Brain (organoid and tissue), 16 donors: ENCODE measurements at places on chromosomes 11 and 22.

- DNase-seq = no peak
Measured at GRCh38 chr11:64654958-64655541, 64.0 kb downstream of the SLC22A12 start.

GRCh38 chr11:103648054-103648453 is 388.4 kb upstream of the DDI1 start:
- DNase-seq = no peak

GRCh38 chr11:3954448-3955298 is 99.2 kb downstream of the STIM1 start:
- no peak for DNase-seq

DNA sequence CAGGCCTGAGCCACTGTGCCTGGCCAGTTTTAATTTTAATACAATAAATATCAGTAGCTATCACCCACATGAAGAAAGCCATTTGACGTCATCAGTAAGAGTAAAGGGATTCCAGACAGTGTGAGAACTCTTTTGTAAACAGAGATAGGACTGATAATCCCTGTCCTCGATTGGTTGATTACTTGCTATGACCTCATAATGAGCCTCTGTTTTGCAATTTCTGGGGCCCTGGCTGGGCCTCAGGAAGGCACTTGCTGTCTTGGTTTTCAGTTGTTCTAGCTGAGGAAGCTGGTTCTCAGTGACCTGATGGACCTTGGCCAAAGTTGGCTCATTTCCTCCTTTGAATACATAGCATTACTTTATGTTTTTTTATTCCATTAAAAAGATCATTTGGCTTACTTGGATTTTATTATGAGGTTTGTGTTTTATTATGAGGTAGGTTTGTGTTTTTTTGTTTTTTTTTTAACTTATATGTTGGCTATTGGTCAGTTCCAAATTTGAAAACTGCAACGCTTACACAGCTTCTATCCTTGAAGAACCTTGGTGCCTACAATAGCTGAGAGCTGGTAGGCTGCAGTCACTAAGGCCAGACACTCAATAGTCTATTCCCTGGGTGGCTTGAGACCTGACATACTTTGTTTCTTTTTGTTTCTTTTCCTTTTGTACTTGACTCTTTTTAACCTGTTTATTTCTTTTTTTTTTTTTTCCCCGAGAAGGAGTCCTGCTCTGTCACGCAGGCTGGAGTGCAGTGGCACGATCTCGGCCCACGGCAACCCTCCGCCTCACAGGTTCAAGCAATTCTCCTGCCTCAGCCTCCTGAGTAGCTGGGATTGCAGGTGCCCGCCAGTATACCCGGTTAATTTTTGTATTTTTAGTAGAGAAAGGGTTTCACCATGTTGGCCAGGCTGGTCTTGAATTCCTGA is 20.0 kb downstream of the MARK2 start:
- no peak for DNase-seq

GRCh38 chr22:24519496-24519895 is 24.4 kb downstream of the UPB1 start:
- DNase-seq = no peak

DNA sequence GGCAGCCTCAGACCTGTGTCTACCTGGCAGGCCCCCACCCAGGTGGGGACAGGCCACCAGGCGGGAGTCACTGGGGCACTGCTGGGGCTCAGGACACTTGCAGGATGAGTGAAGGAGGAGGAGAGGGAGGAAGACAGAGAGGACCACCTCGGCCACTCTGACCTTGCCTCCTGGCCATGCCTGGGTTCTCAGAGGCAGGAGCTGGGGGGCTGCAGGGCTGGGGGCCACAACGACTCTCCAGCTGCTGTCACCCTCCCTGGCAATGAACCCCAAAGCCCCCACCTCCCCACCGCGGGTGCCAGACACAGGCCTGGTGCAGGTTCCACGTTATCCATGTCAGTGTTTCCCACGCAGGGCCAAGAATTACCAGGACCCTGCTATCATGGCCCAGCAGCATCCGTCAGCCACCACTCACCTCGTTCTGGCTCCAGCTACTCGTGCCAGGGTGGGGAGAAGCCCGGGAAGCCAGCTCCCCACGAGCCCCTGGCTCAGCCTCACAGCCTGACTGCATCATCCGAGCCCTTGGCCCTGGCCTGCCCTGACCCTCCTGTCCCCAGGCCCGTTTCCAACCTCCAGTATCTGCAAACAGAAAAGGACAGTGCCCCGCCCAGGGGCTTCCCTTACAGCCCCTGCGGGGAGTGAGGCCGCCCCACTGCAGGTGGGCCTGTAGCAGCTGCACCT is 62.4 kb downstream of the BRD1 start:
- no peak for DNase-seq

- peak; percentile 73 for DNase-seq
Measured at GRCh38 chr11:18115360-18116127, 9.7 kb upstream of the SAAL1 start.

- no peak for DNase-seq
Measured at GRCh38 chr11:106172386-106172991, 95.0 kb downstream of the AASDHPPT start.

- DNase-seq = no peak
Measured at GRCh38 chr11:109486129-109486528, 64.1 kb downstream of the C11orf87 start.

DNA sequence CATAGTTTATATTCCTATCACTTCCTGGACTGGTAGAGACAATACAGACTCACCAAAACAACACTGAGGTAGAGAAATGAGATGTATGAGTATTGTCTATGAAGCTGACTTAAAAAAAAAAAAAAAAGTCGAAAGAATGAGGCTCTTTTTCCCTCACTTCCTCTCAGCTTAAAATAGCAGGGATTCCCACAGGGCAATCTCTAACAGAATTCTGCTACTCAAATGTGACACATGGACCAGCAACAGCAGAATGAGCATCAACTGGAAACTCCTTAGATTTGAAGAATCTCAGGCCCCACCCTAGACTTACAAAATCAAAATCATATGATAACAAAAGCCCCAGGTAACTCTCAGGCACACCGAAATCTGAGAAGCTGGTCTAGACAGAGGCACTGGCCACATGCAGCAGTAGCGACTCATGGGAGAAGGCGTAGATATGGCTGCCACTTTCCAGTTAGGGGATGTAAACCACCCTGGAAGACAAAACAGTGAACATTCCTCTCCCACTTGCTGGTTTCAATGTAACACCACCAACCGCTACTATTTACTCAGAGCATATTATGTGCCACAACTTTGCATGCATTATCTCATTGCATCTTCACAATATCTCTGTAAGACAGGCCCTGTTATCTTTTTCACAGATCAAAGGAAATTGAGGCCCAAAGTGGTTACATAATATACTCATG is 128.0 kb downstream of the RBFOX2 start:
- DNase-seq = peak; percentile 55

DNA sequence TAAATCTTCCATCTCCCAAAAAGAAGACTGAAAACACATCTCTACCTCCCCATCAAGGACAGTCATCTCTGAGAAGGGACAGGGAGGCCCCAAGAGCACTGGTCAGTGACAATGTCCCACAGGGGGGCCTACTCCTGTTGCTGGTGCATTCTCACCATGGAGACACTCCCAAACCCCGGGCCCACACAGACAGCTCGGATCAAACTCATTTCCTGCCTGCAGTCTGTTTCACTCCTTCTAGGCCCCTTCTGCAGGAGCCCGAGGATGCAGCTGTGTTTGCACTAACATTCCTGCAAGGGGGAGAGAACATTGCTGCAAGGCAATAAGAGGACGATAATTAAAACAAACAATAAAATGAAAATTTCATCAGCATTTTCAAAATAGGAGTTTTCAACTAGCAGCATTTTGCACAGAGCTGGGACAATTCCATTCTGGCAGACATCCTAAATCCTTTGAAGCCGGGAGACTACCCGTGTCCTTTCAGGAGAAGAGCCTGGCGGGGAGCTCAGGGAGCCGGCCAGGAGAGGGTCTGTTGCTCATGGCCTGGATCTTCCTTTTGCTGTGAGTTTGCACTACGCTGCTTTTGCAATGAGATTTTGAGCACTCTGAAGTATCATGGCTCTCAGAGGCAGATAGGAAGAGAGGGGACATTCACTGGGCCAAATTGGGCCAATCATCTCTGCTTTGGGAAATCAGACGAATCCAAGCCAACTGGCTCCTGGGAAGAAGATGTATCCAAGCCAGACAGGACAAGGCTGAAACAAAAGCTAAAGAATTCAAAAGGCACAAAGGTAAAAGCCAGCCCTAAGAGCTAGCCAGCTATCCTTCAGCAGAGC is 33.2 kb downstream of the SPATA19 start:
- no peak for DNase-seq

DNA sequence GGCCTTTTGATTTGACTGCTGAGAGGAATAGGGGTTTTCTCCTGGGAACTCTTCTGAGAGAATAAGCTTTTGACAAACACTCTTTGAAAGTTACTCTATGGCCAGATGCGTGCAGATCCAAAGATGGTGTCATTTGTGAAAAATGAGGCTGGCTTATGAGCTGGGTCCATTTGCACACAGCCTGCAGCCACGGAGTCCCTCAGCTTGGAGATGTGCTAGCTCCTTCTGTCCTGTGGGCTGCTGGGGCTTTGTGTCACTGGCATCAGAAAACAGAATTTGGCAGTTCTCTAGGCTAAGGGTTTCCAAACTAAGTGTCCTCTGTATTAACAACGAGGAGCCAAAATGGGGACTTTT is 702.4 kb downstream of the NTM start:
- DNase-seq = no peak

GRCh38 chr11:30485756-30486155 is 100.4 kb downstream of the MPPED2 start:
- no peak for DNase-seq

DNA sequence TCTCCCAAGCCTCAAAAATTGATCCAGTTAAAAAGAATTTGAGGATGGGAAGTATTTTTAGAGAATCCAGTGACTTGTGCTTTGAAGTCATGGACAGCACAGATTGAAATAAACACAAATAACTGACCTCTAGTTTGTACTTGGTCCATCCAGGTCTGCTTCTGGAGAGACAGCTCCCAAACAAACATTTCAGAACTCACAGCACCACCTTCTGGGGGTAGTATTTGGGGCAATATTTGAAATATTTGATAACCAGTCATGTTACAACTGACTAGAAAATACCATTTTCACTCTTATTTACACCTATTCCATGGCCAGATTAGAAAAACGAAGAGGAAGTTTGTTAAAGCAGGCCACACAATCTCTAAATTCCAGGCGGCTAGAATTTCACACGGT is 56.2 kb downstream of the CTSC start:
- no peak for DNase-seq

- no peak for DNase-seq
Measured at GRCh38 chr11:92264350-92264749, 39.7 kb downstream of the FAT3 start.

DNA sequence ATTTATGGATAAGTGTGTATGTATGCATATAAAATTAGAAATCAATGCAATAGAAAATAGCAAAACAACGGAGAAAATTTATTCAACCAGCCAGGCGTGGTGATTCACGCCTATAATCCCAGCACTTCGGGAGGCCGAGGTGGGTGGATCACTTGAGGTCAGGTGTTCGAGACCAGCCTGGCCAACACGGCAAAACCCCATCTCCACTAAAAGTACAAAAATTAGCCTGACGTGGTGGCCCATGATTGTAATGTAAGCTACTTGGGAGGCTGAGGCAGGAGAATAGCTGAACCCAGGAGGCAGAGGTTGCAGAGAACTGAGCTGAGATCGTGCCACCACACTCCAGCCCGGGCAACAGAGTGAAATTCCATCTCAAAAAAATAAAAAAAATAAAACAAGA is 5.5 kb downstream of the KRTAP5-6 start:
- DNase-seq = no peak

DNA sequence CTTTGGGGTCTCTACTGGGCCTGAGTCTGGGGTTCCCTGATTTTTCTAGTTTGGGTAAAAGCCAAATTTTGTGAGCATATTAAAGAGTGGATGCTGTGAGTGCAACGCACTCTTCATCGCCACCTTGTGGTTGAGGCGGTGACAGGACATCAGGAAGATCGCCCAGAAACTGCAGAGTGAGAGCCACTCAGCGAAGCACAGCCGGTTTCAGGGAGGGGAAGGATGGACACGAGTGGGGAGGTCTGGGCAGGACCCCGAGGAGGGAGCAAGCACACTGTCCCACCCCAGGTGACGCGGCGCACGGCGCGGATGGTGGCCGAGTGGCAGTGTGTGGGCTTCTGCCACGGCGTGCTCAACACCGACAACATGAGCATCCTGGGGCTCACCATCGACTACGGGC is 9.1 kb downstream of the SELENOO start:
- peak; percentile 84 for DNase-seq

DNA sequence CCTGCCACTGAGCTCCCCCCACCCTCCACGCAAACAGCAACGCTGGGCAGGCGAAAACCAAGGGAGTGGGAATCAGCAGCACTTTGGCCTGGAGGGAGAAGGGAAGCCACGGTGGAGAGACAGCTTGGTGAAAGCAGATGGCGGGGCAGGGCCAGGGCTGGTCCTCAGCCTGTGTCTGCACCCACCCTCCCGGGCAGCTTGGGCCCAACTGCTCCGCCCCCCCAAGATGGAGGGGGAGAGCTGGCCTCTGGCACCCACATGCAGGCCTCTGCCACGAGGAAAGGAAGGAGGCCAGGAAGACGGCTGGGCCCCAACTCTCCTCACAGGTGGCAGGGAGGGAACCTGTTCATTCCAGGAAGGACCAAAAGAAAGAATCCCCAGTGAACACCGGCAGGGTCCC is 17.8 kb downstream of the MAFF start:
- DNase-seq = peak; percentile 39

- peak; percentile 70 for DNase-seq
Measured at GRCh38 chr11:8870411-8871170, 40.4 kb upstream of the AKIP1 start.

DNA sequence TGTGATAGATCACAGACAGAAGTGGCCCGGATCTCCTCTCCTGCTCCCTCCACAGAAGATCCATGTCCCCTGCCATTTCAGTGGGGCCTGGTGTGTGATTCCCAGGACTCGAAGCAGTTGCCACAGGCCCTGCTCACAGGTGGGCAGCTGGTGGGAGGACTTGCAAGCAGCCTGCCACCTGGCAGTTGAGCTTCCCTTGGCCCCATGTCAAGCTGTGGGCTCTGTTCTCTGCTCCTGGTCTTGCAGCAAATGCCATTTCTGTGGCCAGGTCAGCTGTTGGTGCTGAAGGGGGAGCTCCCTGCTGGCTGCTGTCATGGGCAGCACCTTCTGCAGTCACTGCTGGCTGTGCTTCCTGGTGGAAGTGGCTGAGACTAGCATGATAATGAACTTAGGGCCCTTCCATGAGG is 59.1 kb upstream of the SLC22A12 start:
- DNase-seq = no peak

- no peak for DNase-seq
Measured at GRCh38 chr22:19801340-19802000, 40.9 kb downstream of the TBX1 start.

GRCh38 chr22:44578516-44579230 is 80.6 kb upstream of the RTL6 start:
- no peak for DNase-seq
